CD4-positive, alpha-beta T cell treated with Interleukin-4 for 4 hours (primary cell): ENCODE measurements at places on chromosomes 16 and 17.

- DNase-seq: no peak
Observed at GRCh38 chr16:56363181-56363716, 62.1 kb downstream of the AMFR start.

DNA sequence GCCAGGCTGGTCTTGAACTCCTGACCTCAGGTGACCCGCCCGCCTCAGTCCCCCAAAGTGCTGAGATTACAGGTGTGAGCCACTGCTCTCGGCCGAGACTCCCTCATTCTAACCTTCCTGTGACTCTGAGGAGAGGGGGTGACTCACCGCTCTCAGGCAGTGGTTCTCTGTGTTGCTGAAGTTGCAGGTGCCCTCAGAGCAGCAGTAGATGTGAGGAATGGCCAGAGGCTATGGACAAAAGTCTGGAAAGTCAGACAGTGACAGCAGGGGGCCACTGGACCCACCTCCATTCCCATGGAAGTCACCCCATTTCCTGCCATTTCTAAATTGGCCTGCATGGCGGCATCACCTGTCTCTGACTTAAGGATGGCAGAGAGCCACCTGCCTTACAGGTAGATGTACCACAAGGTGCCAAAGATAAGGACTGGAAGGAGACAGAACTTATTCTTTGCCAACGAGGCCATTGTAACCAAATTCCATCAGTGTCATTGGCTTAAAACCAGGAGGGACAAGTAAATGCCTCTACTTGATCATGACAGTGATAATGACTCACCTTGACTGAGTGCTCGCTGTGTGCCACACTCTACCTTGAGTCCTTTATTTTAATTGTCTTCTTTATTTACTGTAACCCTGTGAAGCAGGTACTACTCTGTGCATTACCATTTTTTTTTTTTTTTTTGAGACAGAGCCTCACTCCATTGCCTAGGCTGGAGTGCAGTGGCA lies 15.3 kb upstream of the CNOT1 start:
- DNase-seq: no peak

DNA sequence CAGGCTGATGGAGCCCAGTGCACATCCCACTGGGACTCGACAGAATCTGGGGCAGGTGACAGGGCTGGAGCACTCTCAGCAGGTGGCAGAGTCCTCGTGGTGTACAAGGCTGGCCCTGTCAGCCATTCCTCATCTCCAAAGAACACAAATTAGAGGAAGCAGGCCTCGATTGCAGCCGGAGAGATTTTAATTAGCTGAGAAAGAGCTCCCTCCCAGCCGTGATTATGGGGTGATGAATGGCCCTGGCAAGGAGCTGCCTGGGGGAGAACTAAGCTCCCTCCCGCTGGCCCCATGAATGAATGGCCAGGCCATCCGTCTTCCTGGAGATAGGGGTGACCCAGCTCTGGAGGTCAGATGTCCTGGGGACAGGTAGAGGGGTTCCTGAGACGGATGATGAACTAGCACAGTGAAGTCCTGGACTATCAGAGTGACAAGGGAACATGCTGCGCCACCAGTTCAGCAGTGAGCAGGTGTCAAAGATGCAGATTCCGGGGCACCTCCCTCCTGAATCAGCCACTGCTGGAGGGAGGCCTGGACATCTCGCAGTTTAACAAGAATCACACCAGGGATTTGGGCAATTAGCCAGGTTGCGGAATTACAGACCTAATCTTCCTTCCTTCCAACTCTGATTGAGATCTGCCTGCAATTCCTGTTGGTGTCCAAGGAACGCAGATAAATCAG lies 35.5 kb downstream of the PIMREG start:
- DNase-seq: no peak

DNA sequence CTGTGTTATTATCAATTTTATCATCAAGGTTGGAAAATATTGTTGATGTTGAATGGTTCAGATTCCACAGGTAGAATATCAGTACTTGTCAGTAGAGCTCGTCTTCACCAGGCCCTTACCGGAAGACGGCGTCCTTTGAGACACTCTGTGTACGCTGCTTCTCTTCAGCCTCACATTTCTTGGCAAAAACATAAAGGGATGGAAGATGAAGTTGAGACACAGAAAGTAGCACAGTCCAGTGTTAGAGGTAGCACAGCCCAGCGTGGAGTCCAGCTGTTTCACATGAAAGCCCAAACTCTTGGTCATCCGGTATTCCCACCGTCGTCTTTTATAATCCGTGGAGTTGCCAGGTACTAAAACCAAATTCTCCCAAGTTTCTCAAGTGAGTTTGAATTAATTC lies 30.4 kb downstream of the ATP2C2 start:
- DNase-seq: no peak

DNA sequence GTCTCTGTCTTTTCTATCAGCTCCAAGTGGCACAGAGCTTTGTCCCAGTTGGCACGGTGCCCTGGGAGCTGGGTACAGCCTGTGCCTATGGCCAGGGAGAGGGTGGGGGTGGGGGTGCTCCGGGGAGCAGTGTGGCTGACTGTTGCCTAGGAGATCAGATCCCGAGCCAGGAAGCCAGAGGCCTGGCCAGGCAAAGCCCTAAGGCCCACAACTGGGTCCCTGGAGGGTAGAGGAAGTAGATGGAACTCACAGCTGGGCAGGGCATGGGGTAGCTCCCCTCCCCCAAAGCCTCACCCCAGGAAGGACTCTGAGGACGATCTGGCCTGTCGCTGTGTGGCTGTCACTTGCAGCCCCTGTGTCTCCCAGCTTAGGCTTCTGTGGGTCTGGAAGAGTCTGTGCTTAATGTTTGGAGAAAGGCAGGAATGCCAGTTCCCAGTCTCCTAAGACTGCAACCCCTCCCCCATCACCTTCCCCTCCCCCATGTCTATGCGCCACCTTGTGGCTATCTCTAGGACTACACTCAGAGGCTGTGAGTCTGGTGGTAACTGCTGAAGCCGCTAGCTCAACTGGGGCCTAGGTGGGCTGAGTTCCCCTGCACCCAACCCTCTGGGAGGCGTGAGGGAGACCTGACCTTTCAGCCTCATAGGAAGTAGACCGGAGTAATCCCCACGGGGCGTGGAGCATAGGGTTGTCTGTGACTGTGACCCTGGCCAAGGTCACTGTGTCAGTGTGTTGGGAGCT lies 12.6 kb downstream of the THRA start:
- peak; percentile 68 for DNase-seq

DNA sequence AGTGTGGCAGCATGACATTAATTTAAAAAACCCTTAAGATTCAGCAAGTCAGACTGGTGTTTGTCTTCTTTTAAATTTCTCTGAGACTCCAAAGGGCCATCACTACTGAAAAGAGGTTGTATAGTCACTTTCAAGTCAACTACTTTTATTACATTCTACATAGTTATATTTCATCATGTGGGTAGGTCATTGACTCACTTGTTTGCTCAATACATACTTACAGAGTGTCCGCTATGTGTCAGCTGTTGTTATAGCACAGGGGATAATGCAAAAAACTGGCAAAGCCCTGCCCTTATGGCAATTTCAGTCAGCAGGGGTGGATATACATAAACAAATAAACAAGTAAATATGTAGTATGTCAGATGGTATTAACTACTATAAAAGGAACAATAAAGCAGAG lies 2.5 kb upstream of the MYH4 start:
- no peak for DNase-seq

GRCh38 chr16:67407176-67407787 lies 9.0 kb downstream of the ZDHHC1 start:
- DNase-seq: no peak

DNA sequence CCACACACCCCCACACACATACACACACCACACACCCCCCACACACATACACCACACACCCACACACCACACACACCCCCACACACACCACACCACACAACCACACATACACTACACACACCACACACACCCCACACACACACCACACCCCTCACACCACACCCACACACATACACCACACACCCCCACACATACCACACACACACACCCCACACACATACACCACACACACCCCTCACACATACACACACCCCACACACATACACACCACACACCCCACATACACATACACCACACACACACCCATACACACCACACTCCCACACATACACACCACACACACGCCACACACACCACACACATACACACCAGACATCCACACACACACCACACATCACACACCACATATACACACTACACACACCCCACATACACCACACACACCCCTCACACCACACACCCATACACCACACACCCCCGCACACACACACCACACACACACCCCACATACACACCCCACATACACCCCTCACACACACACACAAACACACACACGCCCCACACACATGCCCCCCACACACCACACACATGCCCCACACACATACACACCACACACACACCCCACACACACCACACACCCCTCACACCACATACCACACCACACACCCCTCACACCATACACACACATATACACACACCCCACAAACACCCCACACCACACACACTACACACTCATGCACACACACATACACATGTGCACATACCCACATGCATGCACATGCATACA lies 25.9 kb upstream of the GSG1L start:
- DNase-seq: no peak

DNA sequence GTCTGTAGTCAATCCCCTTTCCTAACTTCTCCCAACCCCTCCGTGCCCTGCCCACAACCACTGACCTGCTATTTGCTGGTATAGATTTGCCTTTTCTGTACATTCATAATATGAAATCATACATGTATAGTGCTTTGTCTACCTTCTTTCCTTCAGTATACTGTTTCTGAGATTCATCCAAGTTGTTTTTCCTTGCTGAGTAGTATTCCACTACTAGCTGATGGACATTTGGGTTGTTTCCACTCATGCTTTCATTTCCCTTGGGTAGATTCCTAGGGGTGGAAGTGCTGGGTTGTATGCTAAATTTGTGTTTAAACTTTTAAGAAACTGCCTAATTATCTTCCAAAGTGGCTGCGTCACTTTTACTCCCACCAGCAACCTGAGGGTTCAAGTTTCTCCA lies 27.7 kb downstream of the CSNK2A2 start:
- DNase-seq: no peak

DNA sequence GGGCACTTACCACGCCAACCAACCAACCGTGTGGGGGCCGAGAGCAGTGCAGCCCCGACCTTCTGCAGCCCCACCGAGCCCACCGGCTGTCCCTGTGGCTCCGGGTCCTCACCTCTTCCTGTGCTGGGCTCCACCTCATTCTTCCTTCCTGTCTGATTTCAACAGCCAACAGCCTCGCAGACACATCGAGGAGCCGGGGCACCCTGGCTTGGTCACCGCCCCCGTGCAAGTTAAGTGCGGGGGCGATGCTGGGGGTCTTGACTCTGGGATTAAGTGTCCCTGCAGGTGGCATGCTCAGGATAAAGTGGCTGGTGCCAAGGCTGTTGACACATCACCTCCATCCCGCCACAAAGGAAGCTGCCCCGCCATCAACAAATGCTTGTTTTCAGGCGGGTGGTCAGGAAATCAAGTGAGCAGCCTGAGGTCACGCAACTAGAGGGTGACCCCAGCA lies at the start of gene NLRC3:
Gene NLRC3, minus strand, starts transcription at position 102 of the 451 bp plus-strand sequence. CDS start 12,367 bp downstream, outside the sequence.
- DNase-seq: peak; percentile 63

DNA sequence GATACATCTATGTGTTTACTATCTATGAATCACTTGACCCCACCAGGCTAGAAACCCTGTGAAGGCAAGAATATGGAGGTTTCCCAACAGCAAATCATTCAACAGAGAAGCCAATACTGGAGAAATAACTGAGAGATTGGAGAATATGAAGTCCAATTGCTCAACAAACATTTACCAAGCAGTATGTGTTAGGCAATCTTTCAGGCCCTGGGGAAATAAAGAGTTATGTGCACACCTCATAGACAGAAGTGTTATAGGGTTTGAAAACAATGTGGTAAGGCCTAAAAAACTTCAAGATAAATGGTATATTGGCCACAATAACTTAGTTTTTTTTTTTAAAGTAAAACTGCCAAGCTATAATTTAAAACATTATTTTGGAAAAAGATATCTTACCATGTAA lies 1245.8 kb downstream of the CDH11 start:
- no peak for DNase-seq

GRCh38 chr17:5128905-5129535 lies 13.2 kb downstream of the USP6 start:
- DNase-seq: no peak

GRCh38 chr17:19332371-19333131 lies 30.0 kb downstream of the B9D1 start:
- no peak for DNase-seq

DNA sequence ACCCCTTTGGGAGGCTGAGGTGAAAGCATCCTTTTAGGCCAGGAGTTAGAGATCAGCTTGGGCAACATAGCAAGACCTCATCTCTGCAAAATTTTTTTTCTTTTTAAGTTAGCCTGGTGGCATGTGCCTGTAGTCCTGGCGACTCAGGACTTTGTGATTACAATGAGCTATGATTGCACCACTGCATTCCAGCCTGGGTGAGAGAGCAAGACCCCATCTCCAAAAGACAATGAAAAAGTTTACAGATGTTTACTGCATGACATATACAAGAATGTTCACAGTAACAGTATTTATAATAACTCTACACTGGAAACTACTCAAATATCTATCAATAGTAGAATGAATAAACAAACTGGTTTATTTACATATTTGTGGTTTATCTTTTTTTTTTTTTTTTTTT lies 33.1 kb upstream of the CCL22 start:
- DNase-seq: no peak

DNA sequence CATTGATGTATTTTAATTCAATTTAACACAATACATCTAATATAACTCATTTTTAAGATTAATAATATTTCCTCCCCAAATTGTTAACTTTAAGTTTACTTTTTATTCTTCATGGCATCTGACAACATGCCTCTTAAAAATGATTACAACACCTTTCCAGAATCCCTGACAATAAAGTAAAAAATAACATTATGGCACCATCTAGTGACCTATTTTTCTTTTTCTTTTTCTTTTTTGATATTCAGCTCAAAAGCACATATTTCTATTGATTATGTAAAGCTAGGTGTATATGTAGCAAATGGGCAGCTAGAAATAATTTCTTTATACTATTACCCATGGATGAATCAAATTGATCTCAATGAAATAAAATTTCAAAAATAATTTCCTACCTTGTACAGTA lies 834.3 kb upstream of the CDH8 start:
- DNase-seq: no peak

DNA sequence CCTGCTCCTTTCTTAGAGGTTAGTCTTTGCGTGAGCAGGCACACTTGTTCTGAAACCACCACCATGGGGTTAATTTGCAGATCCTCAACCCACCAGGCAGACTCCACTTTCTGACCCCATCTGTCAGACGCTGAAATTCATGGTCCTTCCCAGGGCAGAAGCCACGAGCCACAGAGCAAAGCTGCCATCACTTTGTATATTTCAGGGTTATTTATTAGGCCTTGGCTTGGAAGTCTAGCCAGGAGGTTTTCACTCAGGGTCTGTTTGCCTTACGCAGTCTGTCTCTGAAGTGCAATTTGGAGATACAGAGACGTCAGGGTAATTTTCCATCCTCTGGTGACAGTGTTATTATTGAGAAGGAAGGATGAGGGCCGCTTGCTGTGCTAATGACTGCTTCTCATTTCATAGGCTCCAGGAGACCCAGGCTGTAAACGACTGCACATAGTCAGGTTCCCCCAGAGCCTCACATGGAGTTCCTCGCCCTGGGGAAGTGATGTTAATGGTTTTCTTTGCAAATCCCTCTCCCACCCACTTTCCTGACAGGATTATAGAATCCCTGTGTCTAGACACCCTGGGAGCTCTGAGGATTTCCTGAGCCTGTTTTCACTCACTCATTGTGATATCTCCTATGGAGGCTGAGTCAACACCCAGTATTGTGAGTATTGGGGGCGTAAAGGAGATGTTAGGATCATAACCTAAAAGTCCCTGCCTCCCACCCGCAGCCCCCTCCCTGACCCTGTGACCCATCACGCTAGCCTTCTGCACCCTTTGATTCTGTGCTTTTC lies 269.0 kb downstream of the ABCC12 start:
- no peak for DNase-seq

- peak; percentile 73 for DNase-seq
Observed at GRCh38 chr17:43211480-43212402, at the start of gene TMEM106A. Gene TMEM106A, plus strand, starts transcription at chr17:43211875. Its CDS starts 1,167 bp downstream, at chr17:43213042.
